ENCODE measurements at places on chromosomes 2 and 18.

- no peak for DNase-seq
These were observed 47.6 kb upstream of the ZNF521 start for GRCh38 chr18:25399554-25399953.

- no peak for DNase-seq
These were observed 54.2 kb upstream of the ITGB6 start for GRCh38 chr2:160254189-160254762.

- no peak for DNase-seq
These were observed 97.9 kb downstream of the BAZ2B start for GRCh38 chr2:159518321-159519005.

DNA sequence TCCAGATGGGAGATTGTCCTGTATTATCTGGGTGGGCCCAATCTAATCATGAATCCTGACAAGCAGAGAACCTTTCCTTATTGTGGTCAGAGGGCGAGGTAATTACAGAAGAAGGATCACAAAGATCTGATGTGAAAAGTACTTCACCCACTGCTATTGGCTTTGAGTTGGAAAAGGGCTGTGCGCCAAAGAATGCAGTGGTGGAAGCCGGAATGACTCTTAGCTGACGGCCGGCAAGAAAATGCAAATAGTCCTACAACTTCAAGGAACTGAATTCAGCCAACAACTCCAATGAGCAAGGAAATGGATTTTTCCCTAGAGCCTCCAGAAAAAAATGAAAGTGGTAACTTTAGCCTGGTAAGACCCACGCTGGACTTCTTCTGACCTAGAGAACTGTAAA, 67.3 kb downstream of the CTNNA2 start:
- DNase-seq = no peak
